NCI-H1092 treated with DMSO at 0.1 percent for 48 hours (cell line): ENCODE measurements at places on chromosomes 16 and 17.

GRCh38 chr16:81261049-81261648, 22.7 kb downstream of the BCO1 start:
- no peak for DNase-seq

DNA sequence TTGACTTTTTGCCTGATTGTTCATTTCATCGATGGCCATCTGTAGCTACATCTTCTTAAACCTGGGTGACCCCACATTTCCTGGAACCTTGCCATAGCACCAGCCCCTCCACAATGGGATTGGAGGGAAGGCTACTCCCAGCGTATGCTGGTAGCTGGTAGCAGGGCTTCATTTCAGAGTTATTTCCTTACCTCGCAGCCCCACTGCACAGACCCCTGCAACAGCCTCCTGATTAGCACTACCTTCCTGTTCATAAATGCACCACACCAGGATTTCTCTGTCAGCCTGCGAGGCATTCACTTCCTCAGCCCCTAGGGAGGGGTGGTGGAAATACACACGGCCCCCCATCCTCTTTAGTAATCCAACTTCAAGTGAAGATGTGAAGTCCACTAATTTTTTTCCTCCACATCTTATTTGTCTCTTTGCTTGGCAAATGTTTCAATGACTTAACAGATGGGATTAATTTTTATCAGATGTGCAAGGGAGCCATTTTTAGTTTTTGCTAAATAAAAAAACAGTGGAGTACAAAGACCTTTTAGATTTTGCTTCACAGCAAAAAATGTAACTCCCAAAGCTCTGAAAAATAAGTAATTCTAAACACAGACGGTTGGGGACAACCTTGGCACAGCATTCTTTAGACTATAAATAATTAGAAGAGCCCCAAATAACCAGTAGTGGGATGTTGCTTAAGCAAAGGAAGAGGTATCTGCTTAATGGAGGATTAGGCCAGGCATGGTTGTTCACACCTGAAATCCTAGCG, 76.6 kb downstream of the CLEC16A start:
- no peak for DNase-seq

GRCh38 chr17:67628580-67629013, 89.1 kb upstream of the NOL11 start:
- peak; percentile 12 for DNase-seq

- no peak for DNase-seq
These were observed 2.1 kb downstream of the MED13 start for GRCh38 chr17:62062944-62063343.

GRCh38 chr16:15510992-15511391, 76.6 kb downstream of the BMERB1 start:
- DNase-seq = no peak

GRCh38 chr16:19166500-19166899, 1.5 kb upstream of the SYT17 start:
- peak; percentile 19 for DNase-seq

- no peak for DNase-seq
These were observed 25.1 kb upstream of the ITGAX start for GRCh38 chr16:31329671-31330552.

GRCh38 chr16:68284847-68285246, 20.5 kb downstream of the SLC7A6 start:
- DNase-seq = no peak

GRCh38 chr17:8991514-8992285, 26.2 kb upstream of the PIK3R5 start:
- DNase-seq = no peak

DNA sequence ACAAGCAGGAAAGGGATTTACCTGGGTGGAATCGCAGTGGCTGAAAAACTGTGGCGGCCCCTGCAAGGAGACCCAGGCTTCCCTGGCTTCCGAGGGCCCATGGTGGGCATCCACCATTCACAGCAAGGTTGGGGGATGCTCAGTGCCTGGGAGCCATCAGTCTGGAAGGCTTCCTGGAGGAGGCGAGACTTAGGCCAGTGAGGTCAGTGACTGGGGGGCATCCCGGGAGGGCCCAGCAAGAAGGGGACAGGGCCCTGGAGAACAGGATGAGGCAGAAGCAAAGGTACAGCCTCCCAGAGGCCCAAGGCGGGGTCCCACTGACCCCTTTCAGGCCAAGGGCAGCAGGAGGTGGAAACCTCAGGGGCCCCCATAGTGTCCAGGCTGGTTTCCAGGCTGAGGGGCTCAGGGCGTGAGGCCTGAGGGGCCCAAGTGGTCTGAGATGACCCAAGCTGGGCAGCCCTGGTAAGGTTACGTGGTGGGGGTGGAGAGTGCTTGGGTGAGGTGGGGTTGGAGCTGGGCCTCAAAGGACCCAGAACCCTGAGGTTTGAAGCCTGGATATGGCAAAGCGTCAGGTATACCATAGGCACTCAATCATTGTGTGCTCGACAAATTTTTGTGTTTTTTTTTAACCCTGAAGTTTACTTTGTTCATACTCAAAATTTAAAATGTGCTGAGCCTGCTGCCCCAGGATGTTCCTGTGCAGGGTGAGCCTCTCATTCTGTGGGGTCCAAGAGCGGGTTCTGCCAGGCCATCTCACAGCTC, 15.8 kb upstream of the SRRM2 start:
- no peak for DNase-seq
